Kidney (tissue), 22 donors: ENCODE measurements at places on chromosomes 2 and 18. TPM values are rescaled to one million over a fixed set of nuclear protein-coding genes. Genes with fewer than 3 reads are reported as not detected.

The DSG1 gene
- not detected for total RNA-seq

The CCBE1 gene
- 2.2 TPM for total RNA-seq

The REG3A gene
- not detected for total RNA-seq

The ZNF804A gene
- total RNA-seq = 0.19 TPM

The RAB27B gene
- 4.1 TPM for total RNA-seq

The DYNAP gene
- not detected for total RNA-seq

The C2orf80 gene
- not detected for total RNA-seq
